Placental pericyte (primary cell): ENCODE measurements at places on chromosomes 6 and 20. TPM values are rescaled to one million over a fixed set of nuclear protein-coding genes. Genes with fewer than 3 reads are reported as not detected.

Gene HELZ2
- total RNA-seq, result 42.7 and 81.7 TPM in 2 replicates

Gene TNXB
- total RNA-seq, result 3.0 and 81.8 TPM in 2 replicates

Gene ESF1
- 9.3 and 12.7 TPM in 2 replicates for total RNA-seq

Gene COL9A1
- total RNA-seq, result not detected in 2 replicates

Gene OR2B6
- total RNA-seq, result not detected in 2 replicates

Gene SLC35F1
- total RNA-seq, result under 0.01 TPM in 1 of 2 replicates, not detected in the other

Gene IMPG1
- total RNA-seq, result not detected in 2 replicates

Gene RAET1G
- total RNA-seq, result 1.3 and 1.6 TPM in 2 replicates

Gene LIN28B
- 17.7 and 34.4 TPM in 2 replicates for total RNA-seq

Gene PTCRA
- not detected in 2 replicates for total RNA-seq

Gene PTK6
- 0.14 and 0.44 TPM in 2 replicates for total RNA-seq

Gene AK9
- 2.0 and 5.0 TPM in 2 replicates for total RNA-seq

Gene EHMT2
- 35.0 and 51.1 TPM in 2 replicates for total RNA-seq

Gene GNRH2
- 0.29 TPM in 1 of 2 replicates, not detected in the other for total RNA-seq

Gene MOXD1
- total RNA-seq, result 9.9 and 25.2 TPM in 2 replicates

Gene EYA2
- total RNA-seq, result 0.22 and 0.57 TPM in 2 replicates

Gene GLP1R
- not detected in 2 replicates for total RNA-seq

Gene ACTL10
- total RNA-seq, result 1.1 and 1.6 TPM in 2 replicates

Gene PDYN
- total RNA-seq, result not detected in 2 replicates

Gene AVP
- total RNA-seq, result not detected in 2 replicates

Gene RGL2
- 24.3 and 30.4 TPM in 2 replicates for total RNA-seq

Gene PERP
- 10.7 and 18.6 TPM in 2 replicates for total RNA-seq

Gene MCCD1
- total RNA-seq, result not detected in 2 replicates

Gene TMEM151B
- total RNA-seq, result not detected in 2 replicates

Gene OTOR
- total RNA-seq, result not detected in 2 replicates

Gene DEFB112
- total RNA-seq, result not detected in 2 replicates

Gene ARFGEF3
- total RNA-seq, result under 0.01 and 0.22 TPM in 2 replicates

Gene SDC4
- total RNA-seq, result 212 and 227 TPM in 2 replicates

Gene SLC22A7
- not detected in 2 replicates for total RNA-seq

Gene VGLL2
- total RNA-seq, result not detected in 2 replicates

Gene TPX2
- 3.1 and 123 TPM in 2 replicates for total RNA-seq

Gene SRF
- 32.6 and 57.4 TPM in 2 replicates for total RNA-seq

Gene DNAH8
- total RNA-seq, result 1.5 and 2.4 TPM in 2 replicates

Gene RPP21
- total RNA-seq, result 29.5 and 31.4 TPM in 2 replicates

Gene EDN1
- 0.88 and 6.9 TPM in 2 replicates for total RNA-seq

Gene C20orf204
- total RNA-seq, result 0.88 and 1.4 TPM in 2 replicates

Gene ZMYND8
- total RNA-seq, result 26.8 and 27.6 TPM in 2 replicates

Gene ZSCAN12
- total RNA-seq, result 5.5 and 7.4 TPM in 2 replicates

Gene AGER
- 0.29 and 0.66 TPM in 2 replicates for total RNA-seq

Gene AKIRIN2
- 16.9 and 22.2 TPM in 2 replicates for total RNA-seq

Gene NINL
- 7.2 and 13.3 TPM in 2 replicates for total RNA-seq

Gene VWA7
- total RNA-seq, result 0.14 and 0.44 TPM in 2 replicates

Gene OPRM1
- not detected in 2 replicates for total RNA-seq
